Lung microvascular endothelial cell (primary cell): ENCODE measurements at places on chromosomes 3 and 15.

DNA sequence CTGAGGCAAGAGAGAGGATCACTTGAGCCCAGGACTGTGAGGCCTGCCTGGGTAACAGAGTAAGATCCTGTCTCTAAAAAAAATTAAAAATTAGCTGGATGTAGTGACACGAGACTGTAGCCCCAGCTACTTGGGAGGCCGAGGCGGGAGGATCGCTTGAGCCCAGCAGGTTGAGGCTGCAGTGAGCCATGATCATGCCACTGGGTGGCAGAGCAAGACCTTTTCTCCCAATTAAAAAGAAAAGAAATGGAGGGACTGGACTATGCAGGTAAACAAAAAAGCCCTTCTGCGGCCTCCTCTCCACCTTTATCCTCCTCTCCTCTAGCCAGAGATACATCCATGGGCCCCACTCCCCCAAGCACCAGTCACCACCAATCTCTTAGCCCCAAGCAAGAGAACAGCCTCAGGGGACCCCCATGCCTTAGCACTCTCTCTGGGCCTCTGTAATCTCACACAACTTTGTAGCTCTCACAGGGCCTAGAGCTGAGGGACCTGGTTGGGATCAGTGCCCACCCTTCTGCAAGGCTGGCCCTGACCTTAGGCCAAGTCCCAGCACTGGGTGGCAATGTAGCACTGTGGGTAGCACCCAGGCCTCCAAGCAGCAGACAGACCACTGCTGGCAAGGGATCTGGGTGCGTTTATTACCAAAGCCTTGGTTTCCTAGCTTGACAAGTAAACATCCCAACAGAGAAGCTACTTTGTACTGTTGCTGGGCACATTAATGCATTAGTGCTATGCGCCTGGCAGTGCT lies 43.4 kb downstream of the FAM174B start:
- DNase-seq: no peak

GRCh38 chr3:147582642-147583041 lies 173.5 kb downstream of the ZIC1 start:
- no peak for DNase-seq

DNA sequence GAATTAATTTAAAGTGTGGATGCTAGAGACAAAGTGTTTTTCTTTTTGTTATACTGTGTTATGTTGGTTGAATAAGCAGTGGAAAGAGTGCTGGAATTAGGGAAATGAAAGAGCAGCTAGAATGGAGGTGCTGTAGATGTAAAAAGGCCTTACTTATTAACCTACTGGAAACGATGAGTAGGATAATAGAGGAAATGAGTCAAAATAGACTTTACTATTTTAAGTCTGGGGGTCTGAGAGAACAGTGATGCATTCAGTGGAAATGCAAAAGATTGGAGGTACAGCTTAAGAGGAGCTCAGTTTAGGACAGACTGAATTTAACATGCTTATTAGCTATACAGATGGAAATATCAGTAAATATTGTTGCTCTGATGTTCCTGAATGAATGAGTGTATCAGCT lies 674.0 kb downstream of the OTOL1 start:
- no peak for DNase-seq

GRCh38 chr3:20064796-20065564 lies 24.7 kb downstream of the KAT2B start:
- no peak for DNase-seq

GRCh38 chr3:184784731-184785500 lies 27.1 kb upstream of the VPS8 start:
- no peak for DNase-seq

DNA sequence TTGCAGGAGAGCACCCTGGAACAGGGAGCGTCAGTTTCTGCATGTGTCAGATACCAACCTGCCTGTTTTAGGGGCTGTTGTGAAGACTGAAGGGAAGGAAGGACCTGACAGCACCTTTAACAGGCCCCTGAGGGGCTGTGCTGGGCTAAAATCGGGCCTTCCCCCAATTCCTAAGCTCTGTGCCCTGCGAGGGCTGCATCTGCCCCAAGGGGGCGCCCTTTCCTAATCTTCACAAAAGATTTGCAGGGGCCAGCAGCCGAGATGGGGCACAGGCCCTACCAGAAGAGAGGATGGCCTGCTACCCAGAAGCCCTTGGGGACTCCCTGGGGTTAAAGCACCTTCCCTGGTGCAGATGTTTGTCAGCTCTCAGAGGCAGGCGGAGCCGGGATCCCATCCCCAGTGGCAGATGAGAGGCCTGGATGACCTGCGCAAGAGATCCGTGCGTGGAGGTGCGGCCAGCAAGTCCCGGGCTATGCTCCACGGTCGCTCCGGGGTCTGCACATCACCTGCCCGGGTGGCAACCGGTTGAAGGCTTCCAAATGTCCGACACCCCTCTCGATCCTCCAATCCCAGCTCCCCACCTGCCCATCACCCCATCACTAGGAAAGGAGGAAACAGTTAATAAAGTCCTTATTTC lies 53.6 kb downstream of the RHCG start:
- DNase-seq: peak; percentile 27

- no peak for DNase-seq
Observed at GRCh38 chr3:10524799-10525301, 19.5 kb upstream of the ATP2B2 start.

DNA sequence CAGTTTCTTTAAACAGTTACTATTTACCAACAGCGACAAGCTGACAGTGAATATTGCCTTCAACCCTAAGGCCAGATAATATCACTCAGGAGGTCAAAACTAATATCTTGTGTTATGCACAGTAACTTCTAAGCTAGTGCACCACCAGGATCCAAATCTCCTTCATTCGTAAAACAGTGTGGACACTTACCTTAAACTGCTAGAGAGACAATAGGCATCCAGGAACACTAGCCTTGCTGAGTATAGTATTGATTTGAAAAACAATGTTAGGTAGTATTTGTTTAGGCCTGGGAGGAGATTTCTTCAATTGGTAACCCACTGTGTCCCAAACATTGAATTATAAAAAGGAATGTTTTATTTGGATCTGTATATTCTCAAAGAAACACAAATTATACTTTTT lies 707.9 kb upstream of the UBE2E2 start:
- DNase-seq: no peak
